ENCODE measurements at places on chromosomes 1 and 21. TPM values are rescaled to one million over a fixed set of nuclear protein-coding genes. Genes with fewer than 3 reads are reported as not detected.

PEA15 gene
- 111 TPM for total RNA-seq

SYT11 gene
- 8.5 TPM for total RNA-seq

OR2T27 gene
- not detected for total RNA-seq

DYNLT5 gene
- total RNA-seq = not detected

PCBP3 gene
- 8.4 TPM for total RNA-seq

IL22RA1 gene
- 2.3 TPM for total RNA-seq

GABPB2 gene
- total RNA-seq = 6.3 TPM

NENF gene
- total RNA-seq = 54.1 TPM

PROK1 gene
- total RNA-seq = 0.24 TPM

C1QC gene
- total RNA-seq = not detected

CEP104 gene
- total RNA-seq = 11.5 TPM

LIN9 gene
- 17.5 TPM for total RNA-seq

CORT gene
- total RNA-seq = not detected

CA14 gene
- total RNA-seq = not detected

FAM72D gene
- total RNA-seq = 7.3 TPM

CSF3R gene
- total RNA-seq = not detected

CCDC181 gene
- total RNA-seq = 1.2 TPM

DMRTA2 gene
- 0.20 TPM for total RNA-seq

LCE1C gene
- total RNA-seq = not detected

LIPI gene
- total RNA-seq = not detected

CELA2B gene
- not detected for total RNA-seq

PGBD5 gene
- 0.10 TPM for total RNA-seq

SYPL2 gene
- 1.6 TPM for total RNA-seq

SLAMF9 gene
- 0.60 TPM for total RNA-seq

RAB3B gene
- total RNA-seq = 5.6 TPM

ZNF672 gene
- total RNA-seq = 13.8 TPM

BTBD19 gene
- 4.2 TPM for total RNA-seq

PADI2 gene
- total RNA-seq = 2.9 TPM

ATP1A2 gene
- total RNA-seq = not detected

UBE2U gene
- total RNA-seq = not detected

CXADR gene
- 16.4 TPM for total RNA-seq

RPAP2 gene
- 14.8 TPM for total RNA-seq

LCE2A gene
- not detected for total RNA-seq

DENND2C gene
- total RNA-seq = 0.29 TPM

GCSAML gene
- total RNA-seq = 0.12 TPM

ARPC5 gene
- 182 TPM for total RNA-seq

DISP1 gene
- total RNA-seq = 4.1 TPM

CFAP45 gene
- 2.2 TPM for total RNA-seq

SAMD11 gene
- total RNA-seq = 0.48 TPM

NECTIN4 gene
- total RNA-seq = 0.20 TPM

GFI1 gene
- total RNA-seq = 0.12 TPM

SH2D1B gene
- 0.12 TPM for total RNA-seq

MANEAL gene
- 5.6 TPM for total RNA-seq

IL6R gene
- 0.24 TPM for total RNA-seq

KLF17 gene
- total RNA-seq = 1.2 TPM

LCE1D gene
- total RNA-seq = not detected

NAXE gene
- 91.0 TPM for total RNA-seq

TSPAN1 gene
- total RNA-seq = not detected

B3GALNT2 gene
- 23.5 TPM for total RNA-seq

MEGF6 gene
- total RNA-seq = 6.3 TPM

AMPD1 gene
- total RNA-seq = not detected

PTCH2 gene
- 0.12 TPM for total RNA-seq

TDRD10 gene
- total RNA-seq = not detected

KIF14 gene
- total RNA-seq = 25.4 TPM

MYBPH gene
- 1.4 TPM for total RNA-seq

CACNA1S gene
- not detected for total RNA-seq

ZFP69B gene
- 3.1 TPM for total RNA-seq

HTR6 gene
- not detected for total RNA-seq
